Mesenchymal stem cell (in vitro differentiated cells and primary cell): ENCODE measurements at places on chromosomes 3 and 15.
A peak's percentile ranks its signal among the peaks of the same experiment; 100 is the strongest.

DNA sequence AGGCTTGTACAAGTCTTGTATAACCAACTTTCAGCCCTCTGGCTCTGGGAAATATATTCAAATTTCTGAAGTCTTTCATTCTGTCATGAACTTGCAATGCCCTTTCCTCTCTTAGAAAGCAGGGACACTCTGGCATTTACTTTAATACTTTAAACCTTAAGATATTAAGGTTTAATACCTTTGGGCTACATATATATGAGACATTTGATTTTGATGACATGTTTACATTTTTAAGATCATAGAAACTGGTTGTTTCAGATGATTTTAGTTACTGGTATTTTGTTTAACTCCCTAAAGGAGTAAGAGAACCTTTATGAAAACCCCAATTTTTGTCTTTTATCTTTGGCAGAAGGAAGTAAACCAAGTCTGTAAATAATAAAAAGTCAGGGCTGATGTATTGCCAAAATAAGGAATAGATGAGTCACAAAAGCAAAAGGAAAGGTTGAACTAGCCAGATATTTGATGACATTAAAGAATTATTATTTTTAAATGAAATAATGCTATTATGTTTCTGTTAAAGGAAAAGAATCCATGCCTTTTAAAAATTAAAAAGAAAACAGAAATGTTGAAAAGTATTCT lies 579.0 kb upstream of the CBLB start:
- DNase-seq: no peak

GRCh38 chr15:43957724-43958123 lies 130.9 kb downstream of the WDR76 start:
- no peak for DNase-seq

- DNase-seq: no peak
These were observed 1.9 kb downstream of the CD200 start for GRCh38 chr3:112334691-112335433.

DNA sequence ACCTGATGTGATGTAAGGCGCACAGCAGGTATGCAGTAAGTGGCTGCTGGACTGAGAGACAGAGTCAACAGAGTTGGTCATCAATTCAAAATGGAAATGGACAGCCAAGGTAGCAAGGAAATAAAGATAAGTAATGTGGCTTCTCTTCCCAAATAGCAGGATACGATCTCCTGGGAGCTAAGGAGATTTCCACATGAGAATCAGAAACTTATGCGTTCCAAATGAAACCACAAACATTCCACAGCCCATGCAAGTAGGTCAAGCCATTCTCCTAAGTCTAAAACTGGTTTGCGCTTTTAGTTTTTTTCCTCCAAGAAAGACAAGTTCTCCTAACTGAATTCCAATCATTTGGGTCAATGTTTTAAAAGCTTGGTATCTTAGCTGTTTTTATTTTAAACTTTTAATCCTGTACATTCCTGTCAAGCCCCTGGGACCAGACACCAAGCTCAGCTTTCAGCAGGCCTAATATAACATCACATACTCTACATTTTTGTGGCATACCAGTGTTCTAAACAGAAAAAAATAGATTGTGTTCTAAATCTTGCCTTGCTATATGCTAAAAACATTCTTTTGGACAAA lies 73.7 kb upstream of the TSPAN3 start:
- DNase-seq: peak; percentile 92

GRCh38 chr15:80536231-80536630 lies 132.0 kb downstream of the ARNT2 start:
- no peak for DNase-seq

DNA sequence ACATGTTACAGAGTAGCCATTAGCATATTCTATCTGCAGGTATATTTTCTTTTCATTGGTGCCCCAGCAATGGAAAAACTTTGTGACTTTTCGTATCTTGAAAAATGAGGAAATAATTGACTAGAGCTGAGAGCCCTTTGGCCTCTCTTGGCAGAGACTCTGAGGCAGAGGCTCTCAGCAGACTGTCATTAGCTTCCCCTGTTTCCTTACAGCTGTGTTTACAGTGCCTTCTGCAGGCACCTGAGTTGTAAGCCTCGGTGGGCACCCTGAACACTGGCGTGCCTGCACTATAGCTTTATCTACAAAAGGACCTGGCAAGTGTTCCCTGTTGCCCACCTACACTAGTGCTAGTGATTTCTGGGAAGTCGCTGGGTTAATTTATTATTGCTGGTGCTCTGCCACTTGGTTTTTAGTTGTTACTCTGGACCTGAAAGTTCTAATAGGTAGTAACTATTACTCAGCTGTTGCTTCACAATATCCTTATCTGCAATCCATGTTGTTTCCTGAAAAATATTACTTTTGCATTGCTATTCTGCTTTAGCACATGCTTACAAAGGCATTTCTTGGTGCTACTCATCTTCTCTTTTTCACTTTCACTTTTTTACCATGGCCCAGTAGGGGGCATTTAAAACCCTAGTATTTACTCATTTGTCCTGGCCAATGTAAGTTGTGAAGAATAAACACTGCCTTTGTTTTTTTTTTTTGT lies 7.8 kb upstream of the GPR171 start:
- no peak for DNase-seq

DNA sequence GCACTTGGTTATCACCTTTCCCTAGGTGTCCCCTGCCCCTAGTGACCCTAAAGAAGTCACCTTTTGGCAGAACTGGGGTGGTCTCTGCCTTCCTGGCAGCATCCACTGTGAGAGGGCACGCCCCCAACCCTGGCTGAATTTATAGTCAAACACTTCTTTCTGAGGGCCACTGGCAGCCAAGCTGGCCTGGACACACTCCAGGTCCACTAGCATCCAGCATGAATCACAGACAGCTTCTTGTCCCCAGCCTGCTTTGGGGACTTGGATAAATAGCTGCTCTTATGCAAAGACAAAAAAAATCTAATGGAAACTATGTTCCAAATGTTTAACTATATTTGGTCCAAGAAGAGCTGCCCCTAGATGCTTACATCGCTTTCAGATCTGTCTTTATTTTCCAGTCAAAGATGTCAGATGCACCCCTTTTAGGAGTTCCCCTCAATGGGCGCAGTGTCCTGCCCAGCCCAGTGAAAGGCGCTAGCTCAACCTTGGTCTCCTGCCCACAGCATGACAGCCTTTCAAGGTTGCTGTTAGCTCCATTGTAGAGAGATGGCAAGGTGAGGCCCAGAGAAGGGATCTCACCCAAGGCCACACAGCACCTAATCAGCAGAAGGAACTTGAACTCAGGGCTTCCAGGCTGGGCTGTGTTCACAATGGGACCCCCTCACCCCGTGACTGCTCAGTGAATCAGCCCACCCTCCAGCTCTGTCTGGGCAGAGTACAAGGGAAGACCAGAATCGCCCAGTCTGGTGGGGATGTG lies 7.0 kb downstream of the RASL12 start:
- DNase-seq: no peak

- DNase-seq: peak; percentile 36
These were observed 190.9 kb downstream of the SLC9A9 start for GRCh38 chr3:143657391-143657790.

DNA sequence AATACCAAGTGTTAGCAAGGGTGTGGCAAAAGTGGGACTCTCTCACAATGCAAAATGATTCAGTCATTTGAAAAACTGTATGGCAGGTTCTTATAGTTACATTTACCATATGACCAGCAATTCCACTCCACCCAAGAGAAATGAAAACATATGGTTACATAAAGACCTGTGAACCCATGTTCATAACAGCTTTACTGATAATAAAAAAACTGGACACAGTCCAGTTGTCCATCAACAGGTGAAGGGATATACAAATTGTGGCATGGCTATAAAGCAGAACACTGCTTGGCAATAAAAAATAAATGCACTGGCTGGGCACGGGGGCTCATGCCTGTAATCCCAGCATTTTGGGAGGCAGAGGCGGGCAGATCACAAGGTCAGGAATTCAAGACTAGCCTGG lies 30.8 kb downstream of the RAD18 start:
- DNase-seq: no peak

DNA sequence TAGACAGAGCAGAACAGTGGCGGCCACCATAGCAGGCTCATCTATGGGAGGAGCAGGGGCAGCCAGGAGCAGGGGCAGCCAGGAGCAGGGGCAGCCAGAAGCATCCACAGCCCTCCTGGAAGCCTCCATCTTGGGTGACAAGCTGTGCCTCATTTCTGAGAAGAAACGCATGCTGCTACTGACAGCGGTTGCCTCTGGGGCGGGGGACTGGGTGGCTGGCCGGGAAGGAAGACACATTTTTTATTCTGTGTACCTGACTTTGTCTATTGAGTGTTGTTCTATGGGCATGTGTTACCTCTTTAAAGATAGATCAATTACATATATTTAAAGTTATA lies 71.5 kb upstream of the KLF13 start:
- DNase-seq: no peak

- DNase-seq: no peak
These were observed 18.3 kb upstream of the CFAP100 start for GRCh38 chr3:126376444-126376843.

DNA sequence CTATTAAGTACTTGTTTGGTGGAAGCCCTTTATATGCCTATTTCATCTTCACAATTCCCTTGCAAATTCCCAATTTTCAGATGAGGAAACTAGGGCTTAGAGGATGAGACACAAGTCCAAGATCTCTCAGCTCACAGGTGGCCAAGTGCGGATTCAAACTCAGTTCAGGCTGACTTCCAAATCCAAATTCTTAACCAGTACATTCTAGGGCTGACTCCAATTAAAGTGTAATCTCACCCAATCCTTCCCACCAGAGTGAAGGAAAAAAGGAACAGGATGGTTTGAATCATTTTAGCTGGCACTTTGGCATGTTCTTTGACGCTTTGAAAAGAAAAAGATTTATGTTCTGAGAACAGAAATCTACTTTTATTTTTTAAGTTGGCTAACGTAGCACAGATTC lies 12.7 kb downstream of the ARHGEF3 start:
- DNase-seq: no peak

DNA sequence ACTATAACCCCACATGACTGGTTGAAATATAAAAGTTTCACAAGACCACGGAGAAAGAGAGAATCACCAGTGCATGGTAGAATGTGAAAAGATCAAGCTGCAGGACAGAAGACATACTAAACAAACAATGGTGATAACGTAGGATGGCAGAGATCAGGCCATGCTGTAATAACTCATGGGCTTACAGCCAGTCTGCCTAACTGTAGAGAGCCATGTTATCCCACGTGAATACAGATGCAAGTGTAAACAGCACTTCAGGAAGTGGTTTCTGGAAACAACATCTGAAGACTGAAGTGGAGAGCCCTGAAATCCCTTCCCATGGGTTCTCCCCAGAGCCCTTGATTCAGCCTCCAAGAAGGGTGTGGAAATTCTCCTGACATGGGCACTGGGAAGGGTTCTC lies 103.2 kb upstream of the SLCO2A1 start:
- peak; percentile 63 for DNase-seq

- no peak for DNase-seq
These were observed 17.4 kb downstream of the SH3BP5 start for GRCh38 chr3:15315003-15315402.

- DNase-seq: no peak
These were observed 29.9 kb upstream of the LDHAL6B start for GRCh38 chr15:59176653-59177316.

DNA sequence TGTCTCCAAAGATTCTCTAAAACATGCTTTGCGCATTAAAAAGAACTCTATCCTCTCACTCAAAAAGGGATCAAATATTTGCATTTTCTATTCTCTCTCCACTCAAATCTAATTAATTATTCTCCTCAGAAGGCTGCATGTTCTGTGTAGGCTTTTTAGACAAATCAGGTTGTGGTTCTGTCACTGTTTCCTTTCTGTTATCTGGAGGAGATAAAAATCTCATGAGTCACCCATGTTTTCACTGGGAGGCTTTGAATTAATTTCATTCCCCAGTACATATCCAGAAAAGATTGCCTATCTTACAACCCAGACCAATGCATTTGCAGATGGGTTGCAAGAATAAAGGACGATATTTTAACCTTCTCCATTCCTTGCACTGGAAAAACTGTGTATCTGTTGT lies 446.5 kb downstream of the GRM7 start:
- peak; percentile 65 for DNase-seq

DNA sequence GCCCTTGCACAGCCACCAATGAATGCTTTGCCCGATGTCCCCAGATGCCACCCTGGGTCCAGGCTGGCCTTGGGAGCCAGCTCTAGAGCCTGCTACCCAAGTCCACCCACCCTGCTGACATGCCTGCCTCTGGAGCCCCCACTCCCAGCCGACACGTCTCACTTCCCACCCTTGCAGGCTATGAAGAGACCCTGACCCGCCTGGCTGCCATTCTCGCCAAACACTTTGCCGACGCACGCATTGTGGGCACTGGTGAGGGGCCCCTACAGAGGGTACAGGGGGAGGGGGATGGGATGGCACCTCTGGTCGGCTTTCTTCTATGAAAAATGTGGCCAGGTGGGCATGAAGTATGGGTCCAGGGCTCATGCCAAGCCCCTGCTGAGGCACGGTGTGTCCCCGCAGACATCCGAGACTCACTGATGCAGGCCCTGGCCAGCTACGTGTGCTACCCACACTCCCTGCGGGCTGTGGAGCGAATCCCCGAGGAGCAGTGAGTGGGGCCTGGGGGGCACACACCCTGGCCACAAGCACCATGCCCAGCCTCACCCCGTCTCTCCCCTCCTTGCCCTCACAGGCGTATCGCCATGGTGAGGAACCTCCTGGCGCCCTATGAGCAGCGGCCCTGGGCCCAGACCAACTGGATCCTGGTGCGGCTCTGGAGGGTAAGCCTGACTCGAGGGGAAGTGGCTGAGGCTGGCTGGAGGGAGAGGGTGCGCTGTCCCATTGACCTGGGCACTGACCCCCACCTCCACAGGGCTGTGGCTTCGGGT lies 6.0 kb downstream of the AMIGO3 start:
- no peak for DNase-seq

DNA sequence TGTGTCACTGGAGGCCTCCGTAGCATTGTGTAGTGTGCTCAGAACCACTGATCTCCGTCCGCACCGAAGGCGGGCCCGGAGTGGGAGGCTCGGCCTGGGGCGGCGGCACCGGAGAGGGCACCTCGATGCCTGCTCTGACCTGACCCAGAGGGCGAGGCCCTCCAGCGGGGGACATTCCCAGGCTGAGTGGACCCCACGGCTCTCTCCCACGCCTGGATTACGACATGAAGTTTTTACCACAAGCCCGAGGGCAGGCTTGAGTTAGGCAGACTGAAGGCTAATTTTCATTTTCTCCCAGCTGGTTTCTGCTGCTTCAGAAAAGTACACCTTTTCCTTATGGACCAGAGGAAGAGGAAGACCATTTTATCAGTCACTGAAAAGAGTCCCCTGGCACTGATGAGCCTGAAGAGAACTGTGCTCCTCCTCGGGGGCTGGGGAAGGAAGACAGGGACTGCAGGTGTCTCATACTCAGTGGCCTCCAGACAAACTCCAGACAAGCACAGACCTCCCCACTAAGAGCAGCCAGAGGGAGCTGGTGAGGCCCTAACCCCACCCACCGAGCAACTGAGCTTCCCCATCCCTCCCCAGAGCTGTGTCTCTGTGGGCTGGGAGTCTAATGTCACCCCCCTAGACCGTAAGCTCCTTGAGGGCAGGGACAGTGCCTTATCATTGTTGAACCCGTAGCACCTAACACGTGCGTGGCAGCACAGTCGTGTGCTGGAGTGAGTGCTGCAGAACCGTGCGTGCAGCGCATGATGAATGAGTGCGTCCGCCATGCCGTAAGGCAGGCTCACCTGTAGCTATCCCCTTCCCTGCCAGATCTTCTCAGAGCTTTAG lies 74.5 kb upstream of the BLM start:
- DNase-seq: no peak

- peak; percentile 32 for DNase-seq
These were observed 27.9 kb downstream of the GTPBP8 start for GRCh38 chr3:113018536-113019181.
